ENCODE measurements at places on chromosomes 5 and 9.

GRCh38 chr5:158922263-158922592, 177.5 kb downstream of the EBF1 start:
- no peaks in the 10 kb centered on the region for H3K4me1 ChIP-seq
- H3K27ac ChIP-seq, result no peak overlapping the region
- no peaks in the 10 kb centered on the region for H3K27me3 ChIP-seq
- H3K4me3 ChIP-seq, result no peak overlapping the region

GRCh38 chr9:19583890-19584289, 175.1 kb downstream of the ACER2 start:
- H3K4me1 ChIP-seq, result no peaks in the 10 kb centered on the region
- peaks cover 1% of the 10 kb centered on the region for H3K27me3 ChIP-seq
- no peak for DNase-seq
- H3K36me3 ChIP-seq, result no peaks in the 10 kb centered on the region

GRCh38 chr9:75064307-75065025, 23.5 kb downstream of the NMRK1 start:
- H3K4me1 ChIP-seq, result peaks cover 4% of the 10 kb centered on the region
- no peak for DNase-seq
- H3K36me3 ChIP-seq, result peaks cover 11% of the 10 kb centered on the region

DNA sequence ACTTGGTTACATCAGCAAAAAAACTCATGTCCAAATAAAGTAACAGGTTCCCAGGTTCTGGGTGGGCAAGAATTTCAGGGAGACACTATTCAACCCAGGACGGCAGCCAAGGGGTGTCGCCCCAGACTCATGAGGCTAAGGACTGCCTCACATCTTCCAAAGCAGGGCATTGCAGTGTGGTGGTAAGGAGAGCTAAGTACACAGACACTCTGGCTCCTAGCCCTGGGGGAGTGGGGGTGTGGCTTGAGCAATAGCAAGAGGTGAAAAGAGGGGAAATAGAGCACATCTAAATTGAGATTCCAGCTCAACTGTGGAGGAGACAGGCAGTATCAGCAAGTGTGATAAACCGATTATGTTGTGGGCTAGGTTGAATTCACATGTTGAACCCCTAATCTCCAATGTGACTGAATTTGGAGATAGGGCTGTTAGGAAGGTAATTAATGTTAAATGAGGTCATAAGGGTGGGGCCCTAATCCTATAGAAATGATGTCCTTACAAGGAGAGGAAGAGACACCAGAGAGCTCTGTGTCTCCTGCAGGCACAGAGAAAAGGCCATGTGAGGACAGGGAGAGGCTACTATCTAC, 49.9 kb upstream of the MARCHF11 start:
- H3K27me3 ChIP-seq, result no peaks in the 10 kb centered on the region
- H3K27ac ChIP-seq, result no peak overlapping the region
- DNase-seq, result no peak
- H3K4me1 ChIP-seq, result no peaks in the 10 kb centered on the region
- no peak overlapping the region for H3K4me3 ChIP-seq

DNA sequence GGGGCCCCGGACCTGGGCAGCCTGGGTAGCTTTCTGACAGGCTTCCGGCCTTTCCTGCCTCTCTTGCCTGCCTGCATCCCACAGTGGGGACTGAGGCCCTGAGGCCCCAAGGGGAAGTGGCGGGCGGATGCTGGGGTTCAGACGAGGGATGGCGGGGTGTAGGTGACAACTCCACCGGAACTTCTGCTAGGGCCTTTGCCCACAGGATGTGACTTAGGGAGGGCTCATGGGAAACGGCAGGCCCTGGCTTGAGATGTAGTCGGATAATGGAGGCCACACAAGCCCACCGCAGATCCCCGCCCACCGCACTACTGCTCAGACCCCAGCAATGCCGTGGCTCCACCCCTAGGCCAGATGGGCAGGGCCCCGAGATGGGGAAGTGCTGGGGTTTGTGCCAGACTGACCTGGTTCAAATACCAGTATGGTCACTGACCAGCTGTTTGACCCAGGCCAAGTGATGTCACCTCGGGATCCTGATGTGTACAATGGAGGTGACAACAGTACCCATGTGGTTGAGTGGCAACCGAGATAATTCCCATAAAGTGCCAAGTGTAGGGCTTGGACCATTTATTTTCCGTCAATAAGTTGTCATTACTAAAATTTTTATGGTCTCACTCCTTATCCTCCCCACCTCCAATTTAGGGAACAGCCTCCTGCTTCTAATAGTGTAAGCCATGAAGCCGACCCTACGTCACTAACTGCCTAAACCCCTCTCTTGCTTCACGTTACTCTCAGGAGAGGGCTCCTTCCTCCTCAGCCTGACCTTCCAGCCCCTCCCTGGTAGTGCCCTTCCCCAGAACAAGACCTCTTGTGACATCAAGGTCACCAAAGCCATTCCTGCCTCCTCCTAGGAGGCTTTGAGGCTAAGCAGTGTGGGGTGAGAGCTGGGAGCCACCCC, 2.5 kb upstream of the CDK9 start:
- DNase-seq, result peak; percentile 94
- H3K4me1 ChIP-seq, result peaks cover 63% of the 10 kb centered on the region
- H3K27ac ChIP-seq, result peak overlapping the region; percentile 95
- peak overlapping the region; percentile 76 for H3K4me3 ChIP-seq
- no peaks in the 10 kb centered on the region for H3K27me3 ChIP-seq

- peak overlapping the region; percentile 13 for H3K27ac ChIP-seq
- no peaks in the 10 kb centered on the region for H3K27me3 ChIP-seq
- H3K4me3 ChIP-seq, result no peak overlapping the region
- DNase-seq, result no peak
- H3K4me1 ChIP-seq, result peaks cover 18% of the 10 kb centered on the region
These were observed 47.2 kb downstream of the PCSK5 start for GRCh38 chr9:75937521-75938258.

GRCh38 chr9:92711844-92712243, 41.9 kb upstream of the IPPK start:
- no peaks in the 10 kb centered on the region for H3K27me3 ChIP-seq
- H3K4me1 ChIP-seq, result peaks cover 24% of the 10 kb centered on the region
- peak overlapping the region; percentile 16 for H3K4me3 ChIP-seq
- peak overlapping the region; percentile 77 for H3K27ac ChIP-seq
- DNase-seq, result no peak

- peaks cover 8% of the 10 kb centered on the region for H3K4me1 ChIP-seq
- DNase-seq, result no peak
- H3K4me3 ChIP-seq, result no peak overlapping the region
- no peaks in the 10 kb centered on the region for H3K27me3 ChIP-seq
These were observed 83.1 kb upstream of the RASA1 start for GRCh38 chr5:87184605-87185004.

GRCh38 chr5:148796936-148797335, 29.5 kb upstream of the ADRB2 start:
- H3K36me3 ChIP-seq, result no peaks in the 10 kb centered on the region
- H3K4me3 ChIP-seq, result no peak overlapping the region
- peaks cover 27% of the 10 kb centered on the region for H3K27me3 ChIP-seq
- H3K27ac ChIP-seq, result no peak overlapping the region
- peaks cover 39% of the 10 kb centered on the region for H3K4me1 ChIP-seq

- no peaks in the 10 kb centered on the region for H3K36me3 ChIP-seq
- H3K4me3 ChIP-seq, result no peak overlapping the region
- H3K4me1 ChIP-seq, result peaks cover 2% of the 10 kb centered on the region
- DNase-seq, result no peak
These were observed 46.4 kb upstream of the KDM4C start for GRCh38 chr9:6711403-6711802.

- peaks cover 3% of the 10 kb centered on the region for H3K4me1 ChIP-seq
- H3K36me3 ChIP-seq, result no peaks in the 10 kb centered on the region
- peaks cover 12% of the 10 kb centered on the region for H3K27me3 ChIP-seq
- no peak overlapping the region for H3K27ac ChIP-seq
These were observed 20.8 kb upstream of the CERCAM start for GRCh38 chr9:128399861-128400260.

- no peaks in the 10 kb centered on the region for H3K27me3 ChIP-seq
- peaks cover 14% of the 10 kb centered on the region for H3K36me3 ChIP-seq
- peaks cover 2% of the 10 kb centered on the region for H3K4me1 ChIP-seq
- DNase-seq, result no peak
- H3K4me3 ChIP-seq, result no peak overlapping the region
These were observed 51.7 kb downstream of the JADE2 start for GRCh38 chr5:134577022-134577795.

DNA sequence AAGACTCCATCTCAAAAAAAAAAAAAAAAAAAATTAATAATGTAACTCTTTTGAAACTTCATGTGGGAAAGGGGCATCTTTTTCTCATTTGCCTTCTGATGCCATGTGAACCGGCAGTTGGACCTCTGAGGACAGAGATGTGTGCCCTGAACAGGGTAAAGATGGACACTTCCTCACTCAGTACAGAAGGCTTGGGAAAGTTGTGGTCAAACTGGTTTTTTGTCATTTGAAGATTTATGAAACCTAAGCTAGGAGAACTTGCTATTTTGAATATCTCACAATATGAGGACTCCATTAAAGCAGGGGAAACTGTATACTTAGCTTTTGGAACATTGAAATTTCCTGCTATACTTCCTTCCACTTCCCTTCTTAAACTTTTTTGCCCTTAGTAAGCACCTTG, 147.5 kb upstream of the ALDH1B1 start:
- no peak overlapping the region for H3K27ac ChIP-seq
- DNase-seq, result no peak
- no peaks in the 10 kb centered on the region for H3K36me3 ChIP-seq
- no peak overlapping the region for H3K4me3 ChIP-seq
- no peaks in the 10 kb centered on the region for H3K4me1 ChIP-seq
- H3K27me3 ChIP-seq, result peaks cover 2% of the 10 kb centered on the region

DNA sequence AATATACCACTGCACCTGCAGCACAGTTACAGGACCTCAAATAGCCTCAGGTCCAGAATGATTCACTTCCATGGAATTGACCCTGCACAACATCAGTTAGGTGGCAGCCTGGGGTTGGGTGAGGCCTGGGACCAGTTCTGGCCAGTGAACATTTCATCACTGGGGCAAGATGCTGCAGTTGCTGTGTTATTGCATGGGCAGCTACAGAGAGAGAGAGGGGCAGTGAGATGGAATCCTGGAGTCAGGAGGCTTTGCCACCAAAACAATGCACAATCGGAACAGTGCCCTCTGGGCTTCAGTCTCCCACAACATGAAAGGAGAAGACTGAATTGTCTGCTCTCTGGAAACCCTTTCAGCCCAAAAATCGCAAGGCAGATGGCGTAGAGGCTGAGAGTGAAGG, 51.8 kb downstream of the SH3TC2 start:
- no peak overlapping the region for H3K27ac ChIP-seq
- H3K4me1 ChIP-seq, result no peaks in the 10 kb centered on the region
- H3K36me3 ChIP-seq, result no peaks in the 10 kb centered on the region
- H3K4me3 ChIP-seq, result no peak overlapping the region
- no peak for DNase-seq
- H3K27me3 ChIP-seq, result no peaks in the 10 kb centered on the region

- no peak for DNase-seq
- H3K4me3 ChIP-seq, result no peak overlapping the region
- H3K4me1 ChIP-seq, result peaks cover 5% of the 10 kb centered on the region
- no peaks in the 10 kb centered on the region for H3K36me3 ChIP-seq
- no peak overlapping the region for H3K27ac ChIP-seq
These were observed 918 bp upstream of the MYMK start for GRCh38 chr9:133525677-133526076.

- no peak overlapping the region for H3K4me3 ChIP-seq
- peaks cover 22% of the 10 kb centered on the region for H3K4me1 ChIP-seq
- no peaks in the 10 kb centered on the region for H3K27me3 ChIP-seq
- DNase-seq, result peak; percentile 44
- H3K27ac ChIP-seq, result peak overlapping the region; percentile 35
These were observed 88.6 kb upstream of the RASGRF2 start for GRCh38 chr5:80871541-80871961.

- no peak for DNase-seq
- no peaks in the 10 kb centered on the region for H3K36me3 ChIP-seq
- H3K4me1 ChIP-seq, result no peaks in the 10 kb centered on the region
- no peak overlapping the region for H3K4me3 ChIP-seq
These were observed 5.0 kb downstream of the DMRT3 start for GRCh38 chr9:981491-981898.

DNA sequence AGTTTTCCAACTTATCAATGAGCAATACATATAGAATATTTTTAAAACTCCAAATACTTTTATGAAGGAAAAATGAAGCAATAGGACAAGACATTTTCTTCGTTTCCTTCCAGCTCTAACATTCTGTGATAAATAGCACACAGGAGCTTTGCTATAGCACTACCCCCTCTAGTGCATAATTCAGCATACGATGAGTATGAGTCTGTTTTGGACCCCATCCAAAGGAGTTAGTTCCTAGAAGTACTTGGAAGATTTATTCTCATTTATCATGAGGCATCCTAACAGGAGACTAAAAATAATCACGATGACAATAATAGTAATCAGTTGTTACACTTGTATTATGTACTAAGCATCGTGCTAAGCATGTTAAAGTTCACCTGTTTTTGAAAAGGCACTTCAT, 1061.3 kb upstream of the DMAC1 start:
- H3K36me3 ChIP-seq, result no peaks in the 10 kb centered on the region
- H3K27me3 ChIP-seq, result peaks cover 26% of the 10 kb centered on the region
- peaks cover 7% of the 10 kb centered on the region for H3K4me1 ChIP-seq
- no peak overlapping the region for H3K27ac ChIP-seq
- DNase-seq, result no peak
- H3K4me3 ChIP-seq, result no peak overlapping the region

GRCh38 chr9:129459547-129460322, 161.2 kb downstream of the C9orf50 start:
- peak overlapping the region; percentile 76 for H3K4me3 ChIP-seq
- H3K27ac ChIP-seq, result peak overlapping the region; percentile 80
- peaks cover 37% of the 10 kb centered on the region for H3K4me1 ChIP-seq
- peak; percentile 75 for DNase-seq
- H3K36me3 ChIP-seq, result no peaks in the 10 kb centered on the region

DNA sequence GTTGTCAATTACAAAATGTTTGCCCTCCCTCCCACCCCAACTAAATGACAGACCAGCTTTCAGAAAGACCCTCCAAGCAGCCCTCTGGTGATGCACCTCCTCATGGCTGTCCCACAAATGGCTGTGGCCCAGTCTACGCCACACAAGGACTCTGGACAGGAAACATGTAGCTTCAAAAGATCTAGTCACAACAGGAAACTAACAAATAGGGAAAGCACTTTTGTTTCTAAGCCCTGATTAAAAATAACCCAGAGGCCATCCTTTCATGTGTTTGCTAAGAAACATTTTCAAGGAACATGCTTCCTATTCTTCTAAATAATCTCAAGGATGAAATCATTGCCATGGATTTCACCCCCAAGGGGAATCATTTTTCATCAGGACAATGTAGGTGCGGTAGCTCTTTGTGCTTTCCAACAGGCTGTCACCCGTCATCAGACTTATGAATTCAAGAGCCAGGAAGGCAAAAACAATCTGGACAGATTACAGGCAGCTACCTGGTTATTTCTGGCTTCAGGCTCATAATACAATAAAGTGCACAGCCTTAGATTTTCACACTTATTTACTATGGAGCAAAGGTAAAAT, 20.1 kb downstream of the PCSK1 start:
- no peak overlapping the region for H3K27ac ChIP-seq
- no peaks in the 10 kb centered on the region for H3K36me3 ChIP-seq
- DNase-seq, result no peak
- H3K27me3 ChIP-seq, result peaks cover 2% of the 10 kb centered on the region
- no peaks in the 10 kb centered on the region for H3K4me1 ChIP-seq

Data from activated CD8-positive, alpha-beta T cell treated with anti-CD3 and anti-CD28 coated beads for 36 hours (primary cell).